Stimulated activated CD8-positive, alpha-beta memory T cell treated with anti-CD3 and anti-CD28 coated beads, Interleukin-15, amount 100 ng/mL, for 24 hours (primary cell): ENCODE measurements at places on chromosomes 1 and 21.

DNA sequence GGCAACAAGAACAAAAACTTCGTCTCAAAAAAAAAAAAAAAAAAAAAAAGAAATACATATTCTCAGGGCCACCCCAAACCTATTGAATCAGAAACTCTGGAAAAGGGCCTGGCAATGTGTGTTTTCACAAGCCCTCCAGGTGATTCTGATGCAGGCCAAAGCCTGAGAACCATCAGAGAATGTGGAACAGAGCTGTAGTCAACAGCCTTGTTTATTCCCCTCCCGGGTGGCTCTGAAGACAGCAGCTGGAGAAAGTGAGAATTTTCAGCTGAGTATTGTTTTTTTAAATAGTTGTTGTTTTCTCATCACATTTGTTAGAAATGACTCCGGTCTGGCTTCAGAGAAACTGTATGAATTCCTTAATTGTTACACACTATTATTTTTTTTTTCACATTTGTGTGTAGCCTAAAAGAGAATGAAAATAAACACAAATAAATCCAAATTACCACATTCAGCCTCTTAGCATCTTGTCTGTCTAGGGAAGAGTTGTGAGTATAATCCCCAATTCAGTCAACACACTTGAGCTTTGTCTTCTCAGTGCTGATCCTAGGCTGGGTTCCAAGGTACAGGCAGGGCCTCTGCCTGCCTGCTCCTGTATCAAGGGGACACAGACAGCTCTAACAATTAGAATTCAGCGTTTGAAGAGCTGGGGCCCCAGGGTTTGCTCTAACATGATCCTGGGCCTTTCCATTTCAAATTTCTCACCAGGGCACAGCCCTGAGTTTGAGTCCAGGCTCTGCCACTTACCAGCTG, 6.6 kb upstream of the AZIN2 start:
- no peak for DNase-seq

GRCh38 chr1:84143796-84144565, at the start of gene PRKACB:
PRKACB (plus strand) TSS chr1:84144271; CDS start chr1:84144362, 91 bp downstream.
- DNase-seq = no peak

DNA sequence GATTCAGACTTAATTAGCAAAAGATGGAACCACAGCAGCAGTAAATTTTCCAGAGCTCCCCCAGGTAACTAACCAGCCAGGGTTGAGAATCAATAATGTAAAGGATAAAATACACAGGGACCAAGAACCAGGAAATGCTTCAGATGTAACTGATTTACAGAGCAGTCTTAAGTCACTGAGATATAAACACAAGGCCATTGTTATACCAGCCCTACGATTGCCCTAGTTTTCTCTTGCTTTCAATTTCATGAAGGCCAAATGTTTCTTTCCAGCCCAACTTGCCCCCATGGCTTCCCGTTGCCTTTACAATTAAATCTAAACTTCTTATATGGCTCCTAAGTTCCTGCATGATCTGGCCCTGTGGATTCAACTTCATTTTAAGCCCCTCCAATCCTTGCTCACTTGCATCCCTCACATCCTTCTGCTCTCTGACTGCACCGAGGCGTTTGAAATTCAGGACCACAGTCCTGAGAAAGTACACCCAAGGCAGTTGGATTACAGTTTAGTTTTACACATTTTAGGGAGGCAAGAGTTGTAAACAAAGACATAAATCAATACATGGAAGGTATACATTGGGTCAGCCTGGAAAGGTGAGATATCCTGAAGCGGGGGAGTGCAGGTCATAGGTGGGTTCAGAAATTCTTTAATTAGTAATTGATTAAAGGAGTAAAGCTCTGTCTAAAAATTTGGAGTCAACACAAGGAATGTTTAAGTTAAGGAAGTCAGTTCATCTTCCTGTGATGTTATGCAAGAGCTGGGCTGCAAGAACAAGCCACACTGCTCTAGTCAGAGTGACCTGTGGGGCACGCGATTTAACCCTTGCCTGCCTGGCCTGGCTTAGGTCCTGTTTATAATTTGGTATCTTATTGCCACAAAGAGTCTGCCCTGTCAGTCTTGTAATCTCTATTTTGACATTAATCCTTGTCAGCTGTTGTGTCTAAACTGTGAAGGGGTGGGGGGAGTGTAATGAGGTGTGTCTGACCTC, 69.9 kb upstream of the COG2 start:
- no peak for DNase-seq

DNA sequence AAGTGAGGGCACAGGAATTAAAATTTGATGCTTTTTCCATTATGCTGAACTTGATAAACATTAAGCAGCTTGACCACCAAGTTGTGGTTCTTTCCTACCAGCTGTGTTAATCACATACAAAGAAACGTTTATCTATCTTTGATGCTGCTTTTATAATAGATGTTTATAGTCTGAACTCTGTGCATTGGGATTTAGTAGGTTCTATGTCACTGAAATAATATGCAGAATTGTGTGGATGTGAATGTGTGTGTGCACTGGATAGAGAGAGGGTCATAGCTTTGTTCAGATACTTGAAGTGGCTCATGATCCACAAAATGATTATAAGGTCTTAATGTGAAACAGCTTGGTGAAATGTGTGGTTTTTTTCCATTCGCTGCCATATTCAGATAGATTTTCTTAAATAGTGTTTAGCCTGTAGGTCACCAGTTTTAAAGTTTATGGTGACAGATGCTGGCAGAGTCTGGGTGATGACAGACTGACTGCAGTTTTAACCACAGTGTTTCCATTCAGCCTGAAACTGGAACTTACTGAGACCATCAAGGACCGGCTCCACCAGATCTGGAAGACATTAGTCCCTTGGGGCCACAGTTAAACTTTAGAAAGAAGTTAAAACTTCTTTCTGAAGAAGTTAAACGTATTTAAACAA, 10.2 kb downstream of the DDI2 start:
- no peak for DNase-seq

- no peak for DNase-seq
These were observed 168.4 kb downstream of the ZZZ3 start for GRCh38 chr1:77513839-77514763.

DNA sequence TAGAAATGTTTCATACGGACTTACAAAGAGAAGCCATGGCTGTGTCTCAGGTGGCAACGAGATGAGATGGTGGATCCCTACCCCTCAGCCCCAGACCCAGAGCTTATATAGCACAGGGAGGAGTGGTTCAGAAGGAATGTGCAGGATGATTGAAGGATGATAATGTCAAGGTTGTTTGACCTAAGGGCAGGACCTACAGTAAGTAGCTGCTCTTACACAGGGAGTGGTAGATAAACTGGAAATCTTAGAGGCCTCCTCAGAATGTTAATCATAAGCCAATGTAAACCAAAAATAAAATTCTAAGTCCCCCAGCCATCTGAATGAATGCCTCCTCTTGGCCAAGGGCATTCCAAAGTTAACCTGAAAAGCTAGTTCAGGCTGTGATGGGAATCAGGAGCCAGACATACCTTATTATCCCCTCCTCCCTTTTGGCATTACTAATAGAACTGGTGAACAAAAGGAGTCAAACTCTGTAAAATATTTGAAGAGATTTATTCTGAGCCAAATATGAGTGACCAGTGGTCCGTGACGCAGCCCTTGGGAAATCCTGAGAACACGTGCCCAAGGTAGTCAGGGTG, 45.8 kb upstream of the PDE9A start:
- DNase-seq = no peak

DNA sequence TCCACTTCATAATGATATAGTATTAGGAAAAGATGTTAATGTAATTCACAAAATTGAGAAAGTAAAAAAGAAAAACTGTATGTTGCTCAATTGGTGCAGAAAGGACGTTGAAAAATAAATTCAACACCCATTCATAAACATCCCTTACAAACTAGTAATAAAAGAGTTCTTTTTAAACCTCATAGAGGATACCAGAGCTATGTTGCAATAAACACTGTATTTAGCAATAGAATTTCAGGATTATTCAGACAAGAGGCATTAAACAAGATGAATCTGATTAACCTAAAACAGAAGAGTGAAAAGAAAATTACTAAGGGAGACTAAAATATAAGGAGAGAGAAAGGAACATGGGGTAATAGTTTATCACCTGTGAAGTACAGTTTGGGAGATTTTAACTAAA, 154.8 kb downstream of the NTPCR start:
- DNase-seq = no peak

GRCh38 chr1:243970077-243970476, 81.0 kb upstream of the ZBTB18 start:
- no peak for DNase-seq

GRCh38 chr1:204568576-204569315, 52.5 kb downstream of the MDM4 start:
- no peak for DNase-seq

DNA sequence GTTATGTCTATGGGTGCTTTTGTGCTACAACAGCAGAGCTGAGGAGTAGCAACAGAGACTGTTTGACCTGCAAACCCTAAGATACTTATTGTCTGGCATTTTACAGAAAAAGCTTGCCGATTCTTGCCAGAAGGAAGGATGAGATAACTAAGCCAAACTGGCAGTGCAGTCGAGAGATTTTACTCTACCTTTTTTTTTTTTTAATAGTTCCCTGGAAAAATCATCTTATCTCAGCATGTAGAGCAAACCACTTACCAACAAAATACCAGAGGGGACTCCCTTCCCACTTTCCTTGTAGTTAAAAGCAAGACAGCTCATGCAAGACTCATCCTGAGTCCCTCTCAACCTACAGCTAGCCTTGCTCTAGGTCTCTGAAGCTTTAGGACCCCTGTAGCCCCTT, 132.9 kb downstream of the SYT2 start:
- DNase-seq = no peak

DNA sequence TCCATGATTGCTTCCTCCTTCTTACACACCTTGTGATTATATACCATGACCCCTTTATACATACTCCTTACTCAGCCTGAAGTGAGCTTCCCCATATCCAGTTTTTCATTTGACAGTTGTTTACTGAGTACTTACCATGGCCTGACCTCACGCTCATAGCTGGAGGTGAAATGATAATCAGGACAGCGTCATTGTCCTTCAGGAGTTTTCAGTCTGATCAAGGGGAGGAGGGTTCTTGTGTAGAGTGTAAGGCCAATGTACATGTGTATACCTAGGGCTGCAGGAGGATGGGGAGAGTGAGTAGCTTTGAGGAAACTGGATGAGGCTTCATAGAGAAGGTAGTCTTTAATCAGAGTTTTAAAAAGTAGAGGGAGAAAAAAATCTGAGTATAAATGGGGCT, 325.8 kb downstream of the RYR2 start:
- DNase-seq = no peak

GRCh38 chr1:916173-917075, 7.3 kb upstream of the SAMD11 start:
- no peak for DNase-seq

DNA sequence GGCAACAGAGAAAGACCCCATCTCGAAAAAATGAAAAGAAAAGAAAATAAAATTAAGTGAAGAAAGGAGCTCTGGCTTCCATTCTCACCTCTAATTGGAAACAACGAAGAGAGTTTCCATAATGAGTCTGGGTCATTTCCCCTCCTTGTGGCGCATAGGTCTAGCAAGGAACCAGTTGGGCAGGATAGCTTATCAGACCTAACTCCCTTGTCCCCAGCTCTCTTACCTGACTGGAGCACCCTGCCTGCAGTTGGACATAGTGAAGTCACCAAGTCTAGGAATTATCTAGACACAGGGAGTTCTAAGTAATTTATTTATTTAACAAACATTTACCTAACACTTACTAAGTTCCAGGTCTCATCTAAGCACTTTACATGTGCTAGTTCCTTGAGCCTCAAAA, 63.0 kb upstream of the RAB4A start:
- no peak for DNase-seq

- DNase-seq = no peak
These were observed 20.0 kb downstream of the MEF2D start for GRCh38 chr1:156480411-156481192.

GRCh38 chr1:229570891-229571516, 12.5 kb upstream of the ABCB10 start:
- no peak for DNase-seq

DNA sequence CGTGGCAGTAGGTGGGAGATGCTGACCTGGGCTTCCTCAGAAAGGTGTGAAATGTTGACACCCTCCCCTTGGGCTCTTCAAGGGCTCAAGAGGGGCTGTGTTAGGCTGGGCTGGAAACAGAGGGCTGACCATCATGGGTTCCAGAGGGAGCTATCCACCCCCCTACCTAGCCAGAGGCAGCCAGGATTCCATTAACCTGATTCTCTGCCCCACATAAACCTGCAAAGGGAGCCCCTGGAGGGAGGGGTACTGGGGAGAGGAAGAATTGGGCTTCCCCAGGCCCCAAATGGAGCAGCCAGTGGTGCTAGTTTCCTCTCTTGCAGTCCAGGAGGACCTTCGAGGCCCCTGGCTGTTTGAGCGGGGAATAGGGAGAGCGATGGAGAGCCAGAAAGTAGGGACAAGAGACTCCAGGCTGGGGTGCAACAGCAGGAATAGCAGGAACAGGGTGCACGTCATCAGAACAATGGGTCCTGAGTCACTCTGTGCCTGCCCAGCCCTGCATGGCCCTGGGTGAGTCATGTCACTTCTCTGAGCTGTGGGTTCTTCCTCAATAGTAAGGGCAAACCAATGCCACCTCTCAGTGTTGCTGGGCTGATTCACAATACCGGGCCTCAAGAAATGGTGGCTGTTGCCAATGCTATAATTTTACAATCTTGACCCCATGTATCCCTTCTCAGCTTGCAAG, 121.2 kb downstream of the EPHB2 start:
- no peak for DNase-seq

DNA sequence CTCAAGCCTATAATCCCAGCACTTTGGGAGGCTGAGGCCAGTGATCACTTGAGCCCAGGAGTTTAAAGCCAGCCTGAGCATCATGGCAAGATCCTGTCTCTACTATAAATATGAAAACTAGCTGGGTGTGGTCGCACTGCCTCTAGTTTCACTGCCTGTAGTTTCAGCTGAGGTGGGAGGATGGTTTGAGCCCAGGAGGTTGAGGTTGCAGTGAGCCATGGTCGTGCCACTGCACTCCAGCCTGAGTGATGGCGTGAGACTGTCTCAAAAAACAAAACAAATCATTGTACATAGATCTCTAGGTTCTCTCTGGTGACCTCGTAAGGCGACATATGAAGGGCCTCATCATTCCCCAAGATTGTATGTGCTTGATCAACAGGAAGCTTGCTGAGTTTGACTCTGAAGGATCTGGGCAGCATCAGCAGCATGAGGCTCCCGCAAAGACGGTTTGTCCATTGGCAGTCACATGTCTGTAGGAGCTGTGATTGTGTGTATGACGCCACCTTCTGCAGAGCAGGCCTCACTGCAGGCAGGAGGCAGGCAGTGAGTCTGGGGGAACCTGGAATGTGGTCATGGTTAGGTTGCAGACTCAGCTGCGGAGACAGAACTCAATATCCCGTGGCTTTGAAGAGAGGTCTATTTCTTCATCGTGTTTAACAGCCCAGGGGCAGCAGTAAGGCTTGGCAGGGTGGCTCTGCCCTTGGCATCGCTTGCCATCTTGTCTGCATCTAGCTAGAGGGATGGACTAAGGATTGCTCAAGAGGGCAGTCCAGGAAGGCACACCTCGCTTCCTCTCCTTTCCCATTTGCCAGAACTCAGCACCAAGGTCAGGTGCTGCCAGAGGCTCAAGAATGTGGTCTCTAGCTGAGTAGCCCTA, 14.0 kb downstream of the ATP5PO start:
- DNase-seq = no peak

- DNase-seq = no peak
These were observed 1.2 kb upstream of the EPHA10 start for GRCh38 chr1:37765916-37766664.
